ENCODE measurements at places on chromosomes 5 and 9.

- H3K27ac ChIP-seq, result no peak overlapping the region
- H3K4me1 ChIP-seq, result no peaks in the 10 kb centered on the region
- peaks cover 8% of the 10 kb centered on the region for H3K27me3 ChIP-seq
Measured at GRCh38 chr5:37849641-37850040, 9.8 kb upstream of the GDNF start.

GRCh38 chr9:31799953-31800609, 584.4 kb upstream of the ACO1 start:
- peak; percentile 1 for DNase-seq
- no peaks in the 10 kb centered on the region for H3K36me3 ChIP-seq
- no peak overlapping the region for H3K4me3 ChIP-seq
- H3K27ac ChIP-seq, result no peak overlapping the region
- no peaks in the 10 kb centered on the region for H3K27me3 ChIP-seq
- H3K4me1 ChIP-seq, result peaks cover 10% of the 10 kb centered on the region

DNA sequence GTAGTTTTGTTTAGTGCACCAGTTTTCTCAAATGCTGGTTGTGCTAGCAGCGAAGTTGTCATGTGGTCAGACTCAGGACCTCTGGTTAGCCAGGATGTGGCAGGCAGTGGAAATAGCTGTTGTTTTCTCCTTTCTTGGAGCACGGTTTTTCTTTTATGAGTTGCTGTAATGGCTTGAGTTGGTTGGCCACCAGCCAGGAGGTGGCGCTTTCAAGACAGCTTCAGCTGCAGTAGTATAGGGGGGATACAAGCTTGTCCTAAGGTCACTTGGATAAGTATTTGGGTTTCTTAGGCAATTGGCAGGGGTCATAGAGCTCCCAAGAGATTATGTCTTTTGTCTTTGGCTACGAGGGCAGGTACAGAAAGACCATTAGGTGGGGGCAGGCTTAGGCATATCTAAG, 274.2 kb upstream of the TARS1 start:
- no peak overlapping the region for H3K4me3 ChIP-seq
- DNase-seq, result no peak

- H3K27me3 ChIP-seq, result no peaks in the 10 kb centered on the region
- no peaks in the 10 kb centered on the region for H3K4me1 ChIP-seq
- no peak overlapping the region for H3K4me3 ChIP-seq
- no peak for DNase-seq
Measured at GRCh38 chr5:145780982-145781381, 54.2 kb downstream of the PRELID2 start.

DNA sequence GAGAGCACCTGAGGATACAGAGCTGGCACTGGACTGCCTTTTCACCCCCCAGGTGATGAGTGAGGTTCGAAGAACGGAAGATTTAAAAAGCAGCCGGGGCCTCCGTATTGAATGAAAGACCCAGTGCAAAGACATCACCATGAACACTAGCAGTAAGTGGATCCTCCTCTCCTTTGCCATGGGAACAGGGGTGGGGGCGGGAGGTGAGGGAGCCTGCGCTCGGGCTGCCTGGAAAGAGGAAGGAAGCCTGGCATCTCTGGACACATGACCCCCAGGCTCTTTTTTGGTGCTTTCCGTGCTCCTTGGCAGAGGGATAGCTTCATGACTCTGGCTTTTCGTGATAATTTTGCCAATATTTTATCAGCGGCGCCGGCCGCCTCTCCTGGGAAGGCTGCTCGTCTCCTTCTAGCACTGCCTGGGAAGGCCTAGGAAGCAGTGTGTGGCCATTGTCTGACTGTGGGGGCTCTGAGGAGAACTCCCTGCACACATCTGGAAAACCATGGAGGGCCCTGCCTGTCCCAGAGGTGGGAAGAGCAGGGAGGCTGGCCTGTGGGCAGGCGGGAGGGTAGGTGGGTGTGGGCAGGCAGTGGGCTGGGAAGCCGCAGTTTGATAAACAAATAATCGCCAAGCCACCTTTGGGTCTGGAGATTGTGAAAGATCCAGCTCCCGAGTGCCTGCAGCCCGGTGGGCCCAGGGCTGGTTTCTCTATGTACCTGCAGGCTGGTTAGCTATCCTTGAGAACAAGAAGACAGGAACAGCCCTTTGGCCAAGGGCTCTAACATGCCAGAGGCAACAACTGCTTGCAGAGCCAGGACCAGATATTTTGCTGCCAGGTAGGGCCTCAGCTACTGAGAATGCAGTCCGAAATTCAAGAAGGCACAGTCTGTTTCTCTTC, 911 bp downstream of the ABLIM3 start:
- peak overlapping the region; percentile 32 for H3K4me3 ChIP-seq
- no peak overlapping the region for H3K27ac ChIP-seq

- H3K36me3 ChIP-seq, result peaks cover 26% of the 10 kb centered on the region
- H3K4me3 ChIP-seq, result no peak overlapping the region
- H3K27ac ChIP-seq, result no peak overlapping the region
- no peak for DNase-seq
Measured at GRCh38 chr5:40754381-40755092, 1.2 kb downstream of the TTC33 start.

DNA sequence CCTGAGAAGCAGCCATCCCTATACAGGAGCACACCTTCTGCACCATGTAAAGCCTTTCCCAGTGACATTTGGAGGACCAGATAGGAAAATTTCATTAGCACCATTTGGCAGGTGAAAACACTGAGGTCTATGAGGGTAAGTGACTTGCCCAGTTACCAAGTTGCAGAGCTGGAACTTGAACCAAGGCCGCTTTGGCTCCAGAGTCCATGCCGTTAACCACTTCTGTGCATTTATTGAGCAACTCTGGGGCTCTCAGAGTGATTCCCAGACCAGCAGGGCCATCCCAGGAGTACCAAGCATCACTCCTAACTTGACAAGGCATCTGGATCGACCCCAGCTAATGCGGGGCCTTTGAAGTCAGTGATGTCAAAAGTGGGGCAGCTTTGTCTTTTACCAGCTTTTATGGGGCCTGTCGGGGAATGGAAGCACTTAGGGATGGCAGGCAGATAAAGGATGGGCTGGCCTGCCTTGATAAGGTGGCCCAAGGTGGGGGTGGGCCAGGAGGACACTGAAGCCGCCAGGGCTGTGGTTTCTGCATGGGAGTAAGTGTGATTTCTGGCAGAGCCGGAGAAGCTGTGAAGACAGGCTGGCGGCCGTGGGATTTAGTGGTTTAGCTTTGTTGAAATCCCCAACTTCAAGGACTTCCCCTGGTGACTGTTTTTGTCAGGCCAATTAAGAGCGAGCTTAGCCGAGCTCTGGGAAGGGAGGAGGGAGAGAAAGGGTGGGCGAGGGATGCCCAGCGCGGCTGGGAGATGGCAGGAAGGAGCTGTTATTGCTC, 127.3 kb downstream of the MACROH2A1 start:
- H3K27me3 ChIP-seq, result peaks cover 6% of the 10 kb centered on the region
- no peak for DNase-seq
- H3K4me1 ChIP-seq, result no peaks in the 10 kb centered on the region
- H3K27ac ChIP-seq, result no peak overlapping the region
